ENCODE measurements at places on chromosomes 12 and 14.

- DNase-seq = no peak
Observed at GRCh38 chr12:87690236-87690810, 338.9 kb downstream of the C12orf50 start.

DNA sequence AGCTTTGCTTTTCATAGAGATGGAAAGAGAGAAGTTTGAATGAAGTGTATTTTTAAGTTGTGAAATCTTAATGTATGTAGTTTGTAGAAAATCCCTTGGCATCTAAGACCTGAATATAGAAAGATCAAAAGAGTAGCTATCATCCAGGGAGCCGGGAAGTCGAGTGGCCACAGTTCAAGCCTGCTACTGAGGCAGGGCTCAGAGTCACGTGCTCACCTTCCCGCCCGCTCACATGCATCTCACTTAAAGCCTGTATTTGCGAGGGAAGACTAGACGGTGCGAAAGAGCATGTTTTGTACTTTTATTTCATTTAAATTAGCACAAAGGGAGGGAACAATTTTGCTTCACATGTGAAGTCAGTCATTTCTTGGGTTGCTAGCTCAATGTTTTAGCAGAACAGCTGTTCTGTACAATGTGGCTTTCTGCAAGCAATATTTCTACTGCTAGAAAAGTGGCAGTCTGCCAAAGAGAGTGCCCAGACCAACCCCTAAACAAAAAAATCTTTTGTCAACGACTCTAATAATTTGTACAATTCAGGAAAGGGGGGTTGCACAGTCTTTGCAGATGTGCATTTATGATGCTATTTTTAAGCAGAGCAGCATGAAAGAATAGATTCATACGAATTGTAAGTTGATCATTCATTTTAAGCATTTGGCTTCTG lies 290.7 kb downstream of the NPAS3 start:
- peak; percentile 63 for DNase-seq

DNA sequence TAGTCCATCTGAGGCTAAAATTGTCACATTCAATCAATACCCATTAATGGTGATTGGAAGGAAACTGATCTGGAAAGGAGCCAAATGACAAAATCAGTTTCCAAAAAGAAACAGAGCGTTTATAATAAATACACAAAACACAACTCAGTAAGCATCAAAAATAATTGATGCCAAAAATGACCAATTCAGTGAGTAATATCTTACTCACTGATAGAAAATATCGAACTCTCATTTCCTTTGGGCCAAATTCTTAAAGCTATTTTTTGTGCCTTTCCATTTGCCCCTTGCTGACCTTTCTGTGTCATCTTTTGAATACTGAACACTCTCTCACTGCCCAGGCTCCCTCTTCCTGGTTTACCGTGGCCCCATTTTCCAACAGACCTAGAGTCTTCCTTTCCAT lies 22.5 kb upstream of the ATP2B1 start:
- DNase-seq = no peak

DNA sequence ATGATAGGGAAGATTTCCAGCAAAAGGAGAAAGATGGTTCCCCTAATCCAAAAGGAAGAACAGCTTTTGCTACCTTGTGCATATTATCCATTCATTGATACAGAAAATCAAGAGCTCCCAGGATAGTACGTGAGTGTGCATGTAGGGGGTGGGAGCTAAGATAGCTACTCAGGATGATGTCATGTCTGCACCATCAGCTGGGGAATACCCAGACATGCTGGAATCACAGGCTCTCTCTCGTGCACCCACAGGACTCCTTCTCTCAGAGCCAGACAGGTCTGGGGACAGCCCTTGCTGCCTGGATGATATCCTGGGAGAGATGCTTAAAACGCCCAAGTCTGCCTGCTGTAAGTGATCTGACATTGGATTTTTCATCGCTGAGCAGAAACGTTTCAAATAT lies 38.9 kb downstream of the FOXN3 start:
- DNase-seq = no peak

DNA sequence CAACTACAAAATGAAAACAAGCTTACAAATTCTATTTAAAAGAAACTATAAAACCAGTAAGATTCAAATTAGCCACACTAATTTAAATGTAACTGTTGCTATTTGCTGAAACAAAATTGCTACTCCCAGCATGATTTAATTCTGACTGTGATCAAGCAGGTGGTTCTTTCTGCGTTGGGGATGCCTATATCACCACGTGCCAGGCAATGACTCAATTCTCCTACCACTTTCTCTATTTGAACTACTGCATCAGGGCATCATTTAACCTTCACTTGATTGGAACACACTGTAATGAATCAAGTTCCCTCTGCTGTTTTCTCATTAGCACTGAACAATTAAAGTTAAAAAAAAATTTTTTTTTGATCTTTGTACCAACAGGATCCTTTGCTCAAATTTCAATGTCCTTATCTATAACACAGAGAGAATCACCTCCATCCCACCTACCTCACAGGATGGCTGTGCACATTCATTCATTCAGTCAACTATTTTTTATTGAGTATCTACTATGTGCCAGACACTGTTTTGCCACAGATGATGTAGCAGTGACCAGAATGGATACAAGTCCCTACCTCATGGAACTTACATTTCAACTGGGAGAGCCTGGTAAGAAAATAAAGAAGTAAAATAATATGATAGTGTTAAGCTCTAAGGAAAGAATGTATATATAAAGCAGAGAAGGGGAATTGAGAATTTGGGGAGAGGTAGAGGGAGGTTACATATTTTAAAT lies 8.0 kb upstream of the ACTN1 start:
- DNase-seq = no peak

GRCh38 chr12:9947674-9948073 lies 15.5 kb upstream of the CLEC2A start:
- DNase-seq = no peak

DNA sequence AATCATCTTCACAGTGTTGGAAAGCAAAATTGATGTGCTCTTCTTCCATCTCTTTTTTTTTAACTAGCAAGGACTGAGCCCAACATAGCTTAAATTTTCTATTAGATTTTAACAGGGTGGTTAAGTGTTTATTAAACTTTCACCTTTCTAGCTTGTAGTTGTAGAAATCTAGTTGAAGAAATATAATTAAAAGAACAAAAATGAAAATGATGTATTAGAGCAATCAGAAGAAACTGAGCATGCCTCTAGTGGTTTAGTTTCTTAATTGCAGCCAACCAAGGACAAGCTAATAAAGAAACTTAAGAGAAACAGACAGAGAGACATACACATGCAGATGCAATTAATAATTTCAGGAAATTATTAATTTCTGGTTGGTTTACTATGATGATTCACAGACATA lies 673.0 kb upstream of the LMO3 start:
- no peak for DNase-seq

DNA sequence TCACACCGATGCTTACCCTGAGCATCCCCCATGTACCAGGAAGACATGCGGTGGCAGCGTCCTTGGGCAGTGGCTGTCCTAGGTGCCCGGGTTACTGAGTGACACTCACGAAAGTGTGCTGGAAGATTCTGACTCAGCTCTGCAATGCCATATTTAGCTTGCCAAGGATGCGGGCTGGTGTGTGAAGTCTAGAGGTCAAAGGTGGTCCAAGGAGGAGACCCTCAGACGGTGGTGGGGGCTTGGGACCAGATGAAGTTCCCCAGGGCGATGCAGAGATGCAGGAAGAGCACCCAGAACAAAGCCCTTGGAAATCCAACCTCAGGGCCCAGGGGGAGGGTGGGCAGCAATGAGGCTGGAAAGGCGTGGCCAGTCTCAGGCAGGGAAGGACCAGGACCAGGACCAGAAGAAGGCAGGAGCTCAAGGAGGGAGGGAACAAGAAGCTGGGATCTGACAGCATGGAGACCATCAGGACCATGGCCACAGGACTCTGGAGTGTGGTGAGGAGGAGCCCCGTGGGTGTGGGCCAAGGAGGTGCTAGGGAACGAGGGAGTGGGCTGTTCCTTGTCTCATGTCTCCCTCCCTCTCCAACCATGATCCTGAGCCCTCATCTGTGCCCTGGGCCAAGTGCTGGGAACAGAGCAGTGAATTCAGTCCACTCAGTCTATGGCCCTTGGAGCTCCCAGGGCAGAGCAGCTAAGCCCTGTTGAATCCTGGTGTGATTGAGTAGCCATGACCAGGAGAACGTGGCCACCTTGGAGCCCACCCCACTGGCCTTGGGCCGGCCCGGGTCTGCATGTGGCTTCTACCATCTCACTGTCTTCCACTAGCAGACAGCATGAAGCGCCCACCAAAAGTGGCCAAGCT lies 310.1 kb upstream of the DIO3 start:
- no peak for DNase-seq

- DNase-seq = no peak
Observed at GRCh38 chr12:60535363-60535762, 939.5 kb downstream of the SLC16A7 start.

DNA sequence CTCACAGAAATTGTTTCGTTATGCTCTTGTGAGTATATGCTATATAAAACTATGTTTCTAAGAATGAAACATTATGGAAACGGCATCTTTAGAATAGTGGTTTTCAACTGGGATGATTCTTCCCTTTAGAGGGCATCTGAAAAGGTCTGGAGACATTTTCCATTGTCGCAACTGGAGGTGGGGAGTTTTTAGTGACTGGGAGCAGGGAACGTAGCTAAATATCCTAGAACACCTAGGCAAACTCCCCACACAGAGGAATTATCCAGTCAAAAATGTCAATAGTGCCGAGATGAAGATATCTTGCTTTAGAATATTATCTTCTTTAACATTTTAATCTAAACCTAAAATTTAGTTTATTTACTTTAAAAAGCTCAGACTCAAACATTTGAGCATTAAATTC lies 486.1 kb upstream of the FOXG1 start:
- DNase-seq = no peak

DNA sequence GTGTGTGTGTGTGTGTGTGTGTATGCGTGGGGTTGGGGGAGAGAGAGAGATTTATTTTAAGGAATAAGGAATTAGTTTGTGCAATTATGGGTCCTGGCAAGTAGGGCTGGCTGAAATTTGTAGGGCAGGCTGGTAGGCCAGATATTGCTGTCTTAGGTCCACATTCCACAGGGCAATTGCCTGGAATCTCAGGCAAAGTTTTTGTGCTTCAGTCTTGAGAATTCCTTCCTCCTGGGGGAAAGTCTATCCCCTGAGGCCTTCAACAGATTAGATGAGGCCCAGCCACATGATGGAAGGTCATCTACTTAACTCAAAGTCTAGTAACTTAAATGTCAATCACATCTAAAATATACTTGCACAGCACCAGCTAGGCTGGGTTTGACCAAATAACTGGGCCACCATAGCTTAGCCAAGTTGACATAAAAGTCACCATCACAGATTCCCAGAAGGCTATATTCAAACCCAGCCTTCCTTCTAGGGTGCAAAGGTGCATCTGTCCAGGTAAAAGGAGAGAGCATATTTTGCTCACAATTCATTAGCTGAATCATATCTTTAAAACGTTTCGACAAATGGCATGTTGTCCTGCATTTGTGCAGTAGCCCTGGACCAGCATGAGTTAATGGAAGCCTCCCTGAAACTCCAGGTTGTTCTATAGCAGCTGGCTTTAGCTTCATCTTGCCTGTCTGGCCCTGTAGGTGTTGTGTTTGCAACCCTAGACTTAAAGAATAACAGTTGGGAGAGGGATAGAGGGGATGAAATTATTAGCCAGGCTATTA lies 63.1 kb downstream of the C14orf132 start:
- no peak for DNase-seq

DNA sequence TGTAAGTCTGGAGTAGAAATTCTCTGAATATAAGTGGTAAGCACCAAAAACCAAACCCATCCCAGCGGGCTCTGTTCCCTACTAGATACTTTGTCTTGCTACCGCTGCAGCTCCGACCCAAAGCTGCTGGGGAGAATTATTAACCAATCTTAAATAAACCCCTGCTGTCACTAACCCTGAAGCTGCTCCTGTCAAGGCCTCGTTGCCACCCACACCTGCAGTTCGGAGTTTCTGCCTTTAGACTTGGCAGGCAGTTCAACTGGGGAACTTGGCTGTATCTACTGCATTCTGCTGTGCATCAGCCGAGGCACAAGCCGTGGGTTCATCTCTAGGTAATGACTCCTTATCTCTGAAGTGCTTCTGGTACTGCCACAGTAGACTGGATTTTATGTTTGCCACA lies 55.5 kb downstream of the PPM1A start:
- no peak for DNase-seq

GRCh38 chr14:93120517-93120916 lies 4.8 kb upstream of the ITPK1 start:
- no peak for DNase-seq

DNA sequence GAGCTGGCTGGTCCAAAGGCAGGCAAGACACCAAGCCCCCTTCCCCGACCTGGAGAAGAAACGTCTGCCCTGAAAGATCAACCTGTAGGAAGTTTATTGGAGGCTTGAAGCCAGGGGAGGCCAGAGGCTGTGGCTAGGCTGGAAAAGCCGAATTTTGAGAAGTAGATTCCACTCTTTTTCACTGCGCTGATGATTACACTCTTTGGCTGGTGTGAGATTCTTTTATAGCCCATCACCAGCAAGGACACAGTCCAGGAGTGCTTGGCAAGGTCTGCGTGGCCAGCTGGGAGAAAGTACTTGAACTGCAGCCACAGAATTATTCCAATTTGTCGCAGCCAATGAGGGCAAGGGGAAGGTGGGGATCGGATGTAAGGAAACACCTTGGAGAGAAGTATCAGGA lies 45.0 kb downstream of the SYNE3 start:
- no peak for DNase-seq

GRCh38 chr12:102951841-102952240 lies 5.6 kb upstream of the ASCL1 start:
- DNase-seq = no peak

DNA sequence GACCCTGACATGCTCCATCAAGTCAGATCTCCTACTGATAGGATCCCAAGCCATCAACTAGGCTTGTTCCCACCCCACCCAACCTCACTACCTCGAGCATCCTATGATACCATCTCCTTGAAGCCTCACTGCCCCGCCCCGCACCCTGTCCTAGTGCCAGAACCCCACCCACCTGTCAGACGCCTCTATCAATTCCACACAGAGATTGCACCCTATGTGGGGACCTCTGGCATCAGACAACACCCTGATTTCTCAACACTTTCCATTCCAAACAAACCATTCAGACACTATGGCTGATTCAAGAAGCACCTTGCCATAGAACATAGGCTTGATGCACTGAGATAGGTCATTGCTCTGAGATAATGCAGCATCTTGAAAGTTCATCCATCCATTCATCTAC lies 3.1 kb upstream of the GLTP start:
- no peak for DNase-seq

- no peak for DNase-seq
Observed at GRCh38 chr12:90268574-90268973, 559.9 kb upstream of the ATP2B1 start.

GRCh38 chr14:57323721-57324120 lies 55.0 kb downstream of the AP5M1 start:
- no peak for DNase-seq
